Esophagus muscularis mucosa (tissue), 4 donors: ENCODE measurements at places on chromosomes 3 and 15.

DNA sequence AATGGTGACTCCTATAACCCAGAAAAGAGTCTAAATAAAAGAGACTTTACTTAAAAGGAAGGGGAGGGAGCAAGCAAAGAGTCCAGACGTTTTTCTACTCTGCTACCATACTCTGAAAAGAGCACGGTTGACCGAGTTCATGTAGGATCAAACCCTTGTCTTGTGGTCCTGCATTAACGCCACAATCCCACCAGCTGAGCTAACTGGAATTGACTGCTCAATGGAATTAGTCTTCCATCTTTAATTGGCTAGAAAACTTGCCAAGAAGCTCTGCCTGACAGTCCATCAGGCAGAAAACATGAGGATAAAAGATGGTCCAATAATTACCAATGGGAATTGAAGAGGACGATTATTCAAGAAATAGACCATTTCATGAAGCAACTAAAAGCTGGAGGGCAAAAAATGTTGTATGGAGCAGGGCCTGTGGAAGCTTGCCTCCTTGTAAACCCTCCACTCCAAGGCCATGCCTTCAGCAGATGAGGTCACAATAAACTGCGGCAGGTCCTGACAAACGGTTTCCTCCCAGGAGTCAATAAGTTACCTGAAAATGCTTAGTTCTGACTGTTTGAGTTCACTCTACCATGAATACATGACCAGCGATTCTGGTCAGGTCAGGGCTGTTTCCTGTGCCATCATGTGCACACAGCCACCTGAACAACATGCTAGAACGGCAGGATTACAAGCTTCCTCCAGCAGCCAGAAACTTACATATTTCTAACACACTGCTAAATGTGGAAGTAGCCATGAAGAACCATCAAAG lies 35.6 kb upstream of the ARHGEF3 start:
- no peak for DNase-seq

DNA sequence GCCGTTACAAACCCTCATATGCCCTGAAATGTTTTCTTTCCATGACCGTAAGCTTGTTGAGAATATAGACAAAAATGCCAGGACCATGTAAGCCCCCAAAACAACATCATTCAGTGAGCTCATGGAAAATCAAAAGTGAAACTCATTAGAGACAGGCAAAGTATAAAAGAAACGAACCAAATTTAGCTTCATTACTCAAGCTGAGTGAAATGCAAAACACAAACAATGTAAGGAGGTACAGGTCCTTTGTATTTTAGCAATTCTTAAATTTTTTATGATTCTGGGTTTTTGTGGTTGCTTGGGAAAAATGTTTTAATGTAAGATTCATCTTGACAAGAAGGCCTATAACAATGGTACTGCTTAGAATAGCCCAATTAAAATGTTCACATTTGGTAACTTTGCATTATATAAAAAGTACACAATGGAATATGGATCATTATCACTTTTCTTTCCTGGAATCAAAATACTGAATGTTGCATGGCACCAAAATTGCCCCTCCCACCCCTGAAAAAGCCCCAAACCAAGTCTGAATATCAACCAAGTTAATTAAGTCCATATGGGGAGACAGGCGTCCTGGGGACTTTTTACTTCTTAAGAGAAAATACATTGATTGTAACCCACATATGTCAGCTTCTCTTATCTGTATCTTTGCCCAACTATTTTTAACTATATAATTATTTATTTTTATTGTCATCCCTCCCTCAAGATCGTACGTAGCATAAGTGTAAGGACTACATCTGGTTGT lies 247.7 kb upstream of the CDIN1 start:
- DNase-seq: no peak

DNA sequence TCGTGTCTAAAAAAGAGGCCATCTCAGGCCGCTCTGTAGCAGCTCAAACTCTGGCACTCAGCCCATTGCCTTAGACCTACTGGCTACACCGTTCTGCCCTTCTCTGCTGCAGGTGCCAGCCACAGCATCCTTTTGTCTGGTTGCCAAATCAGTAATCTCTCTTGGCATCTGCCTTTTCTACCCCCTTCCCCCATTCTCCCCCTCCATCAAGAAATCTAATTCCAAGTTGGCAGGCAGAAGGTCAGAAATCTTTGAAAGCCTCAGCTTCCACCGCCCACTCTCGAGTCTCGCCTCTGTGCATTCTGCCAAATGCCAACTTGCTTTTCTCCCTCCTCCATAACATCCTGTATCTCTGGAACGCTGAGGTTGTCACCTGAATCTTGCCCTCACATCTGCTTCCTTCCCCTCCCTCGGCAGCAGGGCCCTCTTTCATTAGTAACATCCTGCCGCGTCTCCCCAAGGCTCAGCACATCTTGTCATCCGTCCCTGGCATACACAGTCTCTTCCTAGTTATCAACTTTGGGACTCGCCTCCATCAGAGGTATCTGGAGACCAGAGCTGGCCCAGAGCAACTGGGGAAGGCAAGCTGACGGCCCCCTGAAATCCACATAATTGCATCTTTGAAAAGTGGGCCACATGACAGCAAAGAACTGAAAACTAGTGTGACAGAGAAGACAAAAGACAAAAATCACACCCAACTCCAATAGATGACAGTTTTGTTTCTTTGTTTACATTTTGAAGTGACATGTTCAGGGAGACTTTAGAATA lies 312.0 kb upstream of the CCDC54 start:
- no peak for DNase-seq

- DNase-seq: no peak
These were observed 267.3 kb downstream of the LPP start for GRCh38 chr3:188421151-188421821.

DNA sequence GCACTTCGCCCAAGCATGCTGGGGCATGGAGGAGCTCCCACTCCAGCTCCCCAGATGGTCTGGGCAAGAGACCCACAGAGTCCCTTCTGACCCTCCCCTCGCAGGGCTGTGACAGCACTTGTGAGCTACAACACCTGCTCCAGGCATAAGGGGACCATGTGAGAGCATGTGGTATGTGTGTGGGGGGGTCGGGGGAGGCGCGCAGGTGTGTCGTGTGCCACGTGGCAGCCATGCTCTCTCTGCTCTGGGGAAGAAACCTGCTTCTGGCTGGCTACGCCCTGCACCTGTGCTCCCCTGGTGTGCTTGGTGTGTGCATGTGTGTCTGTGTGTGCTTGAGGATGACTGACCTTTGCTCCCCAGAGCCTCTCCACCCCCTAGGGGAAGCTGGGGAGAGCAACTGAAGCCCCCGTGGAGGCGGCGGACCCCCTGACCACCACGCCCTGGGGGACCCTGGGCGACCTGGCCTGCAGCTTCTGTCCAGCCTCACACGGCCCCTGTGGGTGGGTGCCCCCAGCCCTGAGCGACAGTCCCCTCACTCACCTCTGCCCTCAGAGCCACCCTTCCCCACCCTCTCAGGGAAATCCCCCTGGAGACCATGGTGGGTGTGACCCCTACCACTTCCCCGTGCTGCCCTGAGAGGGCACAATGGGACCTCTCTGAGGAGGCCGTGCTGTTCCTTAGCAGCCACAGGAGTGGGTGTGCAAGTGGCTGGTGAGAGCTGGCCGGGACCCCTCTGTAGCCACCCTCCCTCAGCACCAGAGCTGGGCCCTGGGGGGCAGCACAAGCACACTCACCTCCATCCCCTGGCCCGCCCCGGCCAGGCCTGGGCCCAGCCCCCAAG lies 16.6 kb upstream of the SEC13 start:
- no peak for DNase-seq

- DNase-seq: no peak
These were observed 1.1 kb downstream of the NFKBIZ start for GRCh38 chr3:101850246-101851051.

GRCh38 chr3:43747641-43748040 lies 56.9 kb downstream of the ABHD5 start:
- DNase-seq: no peak

- DNase-seq: no peak
These were observed 15.1 kb downstream of the CALML4 start for GRCh38 chr15:68190048-68190447.

- no peak for DNase-seq
These were observed 24.5 kb downstream of the TIGIT start for GRCh38 chr3:114318295-114318694.

- DNase-seq: no peak
These were observed 44.3 kb downstream of the GLB1 start for GRCh38 chr3:33052671-33053070.
